ENCODE measurements at places on chromosomes 2 and 18.

GRCh38 chr2:17083902-17084301, 418.3 kb upstream of the CYRIA start:
- DNase-seq: no peak

GRCh38 chr2:177225965-177226360, 13.4 kb downstream of the HNRNPA3 start:
- no peak for DNase-seq

DNA sequence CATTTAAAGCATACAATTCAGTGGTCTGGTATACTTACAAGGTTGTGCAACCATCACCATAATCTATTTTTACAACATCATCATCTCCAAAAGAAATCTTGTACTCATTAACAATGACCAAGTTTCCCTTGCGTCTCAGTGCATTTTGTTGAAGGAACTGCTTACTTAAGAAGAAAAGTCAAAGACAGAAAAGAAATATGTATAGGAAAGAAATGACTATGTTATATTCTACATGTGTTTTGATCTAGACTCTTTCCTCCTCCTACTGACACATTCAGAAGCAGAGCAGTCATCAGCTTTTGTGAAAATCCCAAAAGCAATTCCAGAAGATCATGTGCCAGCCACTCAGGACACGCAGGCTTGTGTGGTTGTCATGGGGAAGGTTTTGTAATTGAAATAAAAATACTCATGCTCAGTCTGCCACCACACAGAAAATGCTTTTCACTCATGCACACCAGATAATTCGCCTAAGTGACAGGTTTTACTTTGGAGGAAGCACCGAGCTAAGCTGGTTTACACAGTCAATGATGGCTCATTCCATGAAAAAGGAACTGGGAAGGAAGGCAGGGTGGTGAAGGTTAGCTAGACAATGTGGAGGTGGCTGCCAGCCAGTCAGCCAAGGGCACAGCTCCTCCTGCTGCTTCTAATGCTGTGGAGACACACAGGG, 158.5 kb upstream of the REV1 start:
- DNase-seq: no peak

DNA sequence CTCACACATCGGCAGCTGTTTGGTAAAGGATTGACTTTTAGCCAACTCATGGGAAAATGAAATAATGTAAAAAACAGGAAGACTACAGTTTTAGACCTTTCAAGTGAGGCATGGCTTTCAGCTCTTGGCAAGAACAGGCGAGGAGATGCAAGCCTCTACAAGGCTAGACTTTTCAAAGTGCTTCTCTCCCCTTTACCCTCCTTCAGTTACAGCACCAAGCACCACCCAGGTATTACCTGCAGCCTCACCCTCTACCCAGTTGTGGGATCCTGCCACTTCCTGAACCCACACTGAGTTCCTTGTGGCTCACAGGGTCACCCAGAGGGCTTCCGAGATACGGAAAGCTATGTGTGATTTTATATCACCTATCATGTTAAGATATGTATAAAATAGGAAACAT, 14.7 kb downstream of the UGT1A10 start:
- no peak for DNase-seq

- no peak for DNase-seq
Measured at GRCh38 chr2:231692847-231693246, 15.5 kb upstream of the PTMA start.

- no peak for DNase-seq
Measured at GRCh38 chr2:212294816-212295215, 243.8 kb downstream of the ERBB4 start.

DNA sequence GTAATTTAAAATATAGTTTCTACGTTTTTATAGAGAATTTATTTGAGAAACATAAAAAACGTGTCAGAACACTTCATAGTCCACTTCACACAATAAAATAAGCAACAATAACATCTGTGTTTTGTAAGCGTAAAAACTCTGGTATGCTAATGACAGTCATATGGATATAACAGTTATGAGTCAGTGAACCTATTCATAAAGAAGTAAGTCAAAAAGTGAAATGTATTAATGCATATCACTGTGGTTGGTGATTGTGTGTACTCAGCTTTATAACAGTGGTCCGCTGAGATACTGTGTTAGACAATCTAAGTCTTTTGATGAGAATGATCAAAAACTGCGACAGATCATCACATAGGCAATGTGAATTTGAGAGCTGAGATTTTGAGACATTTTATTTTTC, 153.2 kb downstream of the WDR7 start:
- no peak for DNase-seq

DNA sequence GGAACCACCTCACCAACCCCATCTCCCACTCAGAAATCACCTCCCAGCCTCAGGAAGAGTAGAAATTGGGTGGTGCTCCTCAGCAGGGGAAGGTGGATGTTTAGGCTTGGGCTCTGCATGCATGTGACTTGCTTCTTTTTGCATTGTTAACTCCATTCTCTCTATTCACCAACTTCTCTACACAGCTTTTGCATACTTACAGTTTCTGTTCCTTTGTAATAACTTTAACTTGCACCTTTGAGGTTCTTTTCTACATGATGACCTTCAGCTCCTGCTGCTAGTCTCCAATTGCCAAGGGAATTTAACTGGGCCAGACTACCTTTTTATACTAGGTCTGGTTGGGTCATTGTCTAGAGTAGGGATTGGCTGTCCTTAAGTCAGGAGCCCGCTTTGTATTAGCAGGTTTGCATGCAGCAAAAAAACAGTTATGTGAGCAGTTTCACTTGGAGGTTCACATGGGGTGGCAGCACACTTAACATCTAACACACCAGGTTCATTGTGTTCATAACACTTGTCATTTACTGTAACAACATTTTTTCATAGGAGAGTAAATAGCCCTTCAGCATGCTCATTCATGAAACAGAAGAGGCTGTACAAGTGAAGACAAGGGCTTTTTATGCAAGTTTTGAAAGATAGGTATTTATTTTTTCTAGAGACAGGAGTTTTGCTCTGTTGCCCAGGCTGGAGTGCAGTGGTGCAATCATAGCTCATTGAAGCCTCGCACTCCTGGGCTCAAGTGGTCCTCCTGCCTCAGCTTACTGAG, 12.0 kb downstream of the MRPL35 start:
- no peak for DNase-seq

- DNase-seq: no peak
Measured at GRCh38 chr2:31284107-31284506, 50.2 kb downstream of the EHD3 start.

DNA sequence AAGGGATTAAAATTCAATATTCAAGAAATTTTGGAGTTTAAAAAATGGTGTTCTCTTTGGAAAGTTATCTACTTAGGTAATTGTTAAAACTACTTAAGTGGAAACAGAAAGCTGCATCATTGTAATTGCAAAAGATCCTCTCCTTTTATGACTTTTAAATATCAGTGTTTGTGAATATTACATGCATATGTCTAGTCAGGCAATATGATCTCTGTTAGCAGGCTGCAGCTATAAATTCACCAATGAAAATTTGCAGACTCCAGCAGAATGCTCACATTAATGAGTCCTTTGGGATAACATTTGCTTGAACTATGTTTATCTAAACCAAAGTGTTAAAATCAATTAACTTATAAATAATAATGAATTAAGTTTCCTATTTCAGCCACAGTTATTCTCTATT, 59.2 kb upstream of the CSRNP3 start:
- DNase-seq: no peak

DNA sequence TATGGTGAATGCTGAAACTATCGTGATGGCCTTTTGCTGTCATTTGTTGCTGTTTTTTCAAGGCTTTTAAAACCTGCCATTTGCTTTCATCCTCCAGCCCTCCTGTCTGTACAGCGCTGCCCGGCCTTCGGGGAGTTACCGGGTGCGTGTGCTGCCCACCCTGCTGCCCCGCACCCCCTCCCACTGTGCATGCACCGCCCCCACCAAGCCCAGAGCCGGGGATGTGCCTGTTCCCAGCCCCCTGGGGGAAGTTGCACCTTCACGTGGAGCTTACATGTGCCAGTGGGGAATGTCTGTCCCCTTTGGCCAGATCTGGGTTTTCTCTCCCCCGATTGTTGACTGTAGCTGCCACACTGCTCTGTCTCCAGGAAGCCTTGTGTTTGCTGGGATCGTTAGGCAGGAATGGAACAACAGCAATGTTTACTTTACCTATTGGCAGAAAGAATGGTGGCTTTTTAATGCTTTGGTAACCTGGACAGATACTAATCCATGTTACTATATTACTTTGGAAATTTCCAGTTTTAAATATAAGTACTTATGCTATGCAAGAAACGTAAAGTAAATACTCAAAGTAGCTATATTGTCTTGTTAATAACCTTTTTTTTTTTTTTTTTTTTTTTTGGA, 64.8 kb upstream of the RBM44 start:
- DNase-seq: no peak

DNA sequence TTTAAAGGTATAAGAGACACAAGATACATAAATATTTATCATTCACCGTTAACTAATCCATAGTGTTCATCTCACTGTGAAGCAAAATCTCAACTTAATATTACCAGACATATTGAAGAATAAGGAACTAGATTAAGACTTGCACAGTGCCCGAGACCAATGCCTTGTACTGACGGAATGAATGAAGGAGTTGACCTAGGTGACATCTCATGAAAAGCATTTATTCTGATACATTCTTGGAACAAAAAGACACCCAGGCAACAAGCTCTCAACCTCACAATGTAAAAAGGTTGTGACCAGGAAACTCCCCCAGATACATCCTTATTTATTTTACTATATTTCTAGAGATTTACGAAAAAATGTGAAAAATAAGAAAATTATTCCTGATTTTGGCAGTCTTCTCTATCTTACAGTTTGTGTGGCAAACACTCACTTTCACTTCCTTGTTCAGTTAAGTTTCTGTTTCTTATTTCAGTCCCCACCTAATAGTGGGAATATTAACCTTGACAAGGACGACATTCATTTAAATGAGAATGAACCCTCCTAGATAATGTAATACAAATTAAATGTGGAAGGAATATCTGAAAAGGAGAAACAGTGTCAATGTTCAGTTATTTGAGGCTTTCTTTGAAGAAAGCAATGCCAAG, 28.4 kb downstream of the M1AP start:
- no peak for DNase-seq

DNA sequence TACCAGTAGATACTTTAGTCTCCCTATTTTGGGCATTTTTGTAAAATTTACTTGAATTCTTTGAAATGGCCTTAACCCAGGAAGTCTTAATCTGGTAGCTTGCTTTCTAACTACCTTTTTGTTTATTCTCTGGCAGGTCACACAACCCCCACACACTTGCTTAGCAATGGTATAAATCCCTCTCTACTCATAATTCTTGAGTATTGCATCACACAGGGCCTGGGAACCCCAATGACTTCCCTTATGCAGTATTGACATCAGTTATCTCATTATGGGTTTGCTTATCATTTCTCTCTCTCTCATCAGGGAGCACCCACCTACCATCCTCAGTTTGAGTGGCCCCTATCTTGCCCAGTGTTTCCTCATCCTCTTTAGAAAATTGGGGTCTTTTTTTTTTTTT, 207.1 kb downstream of the KCNS3 start:
- no peak for DNase-seq

DNA sequence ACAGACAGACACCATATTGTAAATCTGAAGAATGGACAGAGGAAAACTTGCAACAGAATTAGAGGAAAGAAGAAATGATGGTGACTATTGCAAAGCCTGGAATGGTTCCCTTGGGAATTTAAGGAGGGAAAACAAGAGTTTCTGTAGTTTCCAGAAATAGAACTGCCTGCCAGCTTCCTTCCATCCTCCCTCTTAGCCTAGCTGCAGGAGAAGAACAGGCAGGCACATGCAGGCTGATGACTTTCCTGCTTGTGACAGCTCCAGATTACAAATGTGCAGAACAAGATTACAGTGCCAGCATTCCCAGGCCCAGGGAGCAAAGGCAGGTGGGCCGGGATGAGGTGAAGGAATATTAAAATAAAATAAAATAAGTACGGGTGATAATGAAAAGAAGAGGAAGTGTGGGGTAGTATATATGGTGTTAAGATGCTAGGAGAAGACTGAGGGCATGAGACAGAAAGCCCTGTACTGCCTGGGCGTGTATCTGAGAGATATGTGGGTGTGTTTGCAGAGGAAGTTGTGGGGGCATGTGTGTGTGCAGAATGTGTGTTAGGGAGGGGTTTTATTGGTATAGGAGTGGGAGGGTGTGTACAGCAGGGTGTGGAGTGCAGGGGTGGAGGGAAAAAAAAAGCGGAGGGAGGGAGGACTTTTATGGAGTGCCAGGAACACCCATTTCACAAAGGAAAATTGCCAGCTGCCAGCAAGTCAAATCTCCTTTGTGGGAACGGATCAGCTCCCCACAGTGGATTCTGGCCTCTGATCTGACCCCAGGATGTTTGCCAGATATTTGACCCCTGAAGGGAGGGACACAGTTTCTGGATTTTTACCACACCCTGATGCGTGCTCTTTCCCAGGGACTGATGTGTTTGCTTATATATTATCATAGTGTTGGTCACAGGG, 43.9 kb upstream of the NEMP2 start:
- no peak for DNase-seq

DNA sequence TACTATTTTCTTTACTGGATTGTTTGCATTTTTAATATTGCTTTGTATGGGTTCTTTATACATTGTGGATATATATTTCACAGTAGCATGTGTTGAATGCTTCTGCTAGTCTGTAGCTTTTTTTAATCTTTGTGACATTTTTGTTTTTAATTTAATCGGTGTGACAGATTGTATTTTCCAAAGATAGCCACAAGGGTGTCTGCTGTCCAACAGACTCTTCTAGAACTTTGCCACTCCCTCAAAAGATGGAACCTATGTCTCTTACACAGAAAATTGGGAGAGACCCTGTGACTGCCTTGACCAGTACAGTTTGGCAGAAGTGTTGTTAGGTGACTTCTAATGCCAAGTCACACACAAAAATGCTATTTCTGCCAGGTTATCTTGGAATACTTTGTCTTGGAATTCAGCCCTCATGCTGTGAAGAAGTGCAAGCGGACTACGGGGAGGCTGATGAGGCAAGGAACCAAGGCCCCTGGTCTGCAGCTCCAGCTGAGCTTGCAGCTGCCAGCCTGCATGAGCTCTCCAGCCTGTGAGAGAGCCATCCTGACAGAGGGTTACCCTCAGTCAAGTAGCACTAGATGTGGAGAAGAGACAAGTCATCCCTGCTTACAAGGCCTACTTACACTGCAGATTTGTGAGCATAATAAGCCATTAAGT, 110.8 kb downstream of the TDRD15 start:
- DNase-seq: no peak

GRCh38 chr18:13003466-13003896, 12.3 kb downstream of the CEP192 start:
- DNase-seq: no peak

- DNase-seq: no peak
Measured at GRCh38 chr2:139969323-139969722, 1189.1 kb upstream of the NXPH2 start.

DNA sequence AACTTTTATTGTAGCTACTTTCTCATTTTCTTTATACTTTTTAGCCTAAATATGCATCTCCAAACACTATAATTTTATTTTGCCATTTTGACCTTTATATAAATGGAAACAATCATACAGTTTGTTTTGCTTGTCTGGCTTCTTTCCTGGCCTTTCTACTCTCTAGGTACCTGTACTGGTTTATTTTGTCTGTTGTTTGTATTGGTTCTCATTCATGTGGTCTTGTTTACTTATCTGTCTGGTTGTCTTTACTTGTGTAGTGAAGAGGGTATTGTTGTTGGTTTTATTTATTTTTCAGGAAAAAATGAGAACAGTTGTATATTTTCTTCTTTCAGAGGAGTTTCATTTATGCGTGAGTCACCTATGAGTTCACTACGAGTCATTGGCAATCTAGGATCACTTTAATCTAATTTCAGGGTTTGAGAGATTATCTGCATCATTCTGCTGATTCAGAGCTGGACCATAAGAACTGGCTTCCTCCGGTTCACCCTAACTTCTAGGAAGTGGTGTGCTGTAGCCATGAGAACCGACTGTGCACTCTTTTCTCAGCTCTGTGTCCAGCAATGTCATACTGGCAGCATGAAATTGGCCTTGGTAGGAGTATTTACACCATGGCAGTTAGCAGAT, 33.1 kb upstream of the HDAC4 start:
- no peak for DNase-seq
